Stimulated activated CD4-positive, alpha-beta T cell treated with anti-CD3 and anti-CD28 coated beads, Interleukin-15, amount 100 ng/mL, for 1 hour (primary cell): ENCODE measurements at places on chromosomes 7 and 10.

DNA sequence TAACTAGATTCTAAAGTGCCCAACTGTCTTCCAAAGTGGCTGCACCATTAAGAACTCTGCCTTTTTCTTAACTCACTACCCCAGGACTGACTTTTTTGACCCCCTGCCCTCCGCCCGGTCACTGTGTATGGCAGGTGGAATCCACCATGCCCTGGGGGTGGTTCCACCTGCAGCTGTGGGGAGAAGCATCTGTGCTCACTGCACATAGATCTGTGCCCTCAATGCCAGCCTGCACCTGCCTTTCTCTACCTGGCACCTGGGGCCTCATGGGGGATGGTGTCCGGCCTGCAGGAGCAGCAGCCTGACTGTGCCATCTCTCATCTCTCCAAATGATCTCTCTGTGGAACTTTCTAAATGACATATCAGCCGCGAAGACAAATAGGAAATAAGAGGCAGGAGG, 353.5 kb downstream of the PAXIP1 start:
- DNase-seq, result no peak

DNA sequence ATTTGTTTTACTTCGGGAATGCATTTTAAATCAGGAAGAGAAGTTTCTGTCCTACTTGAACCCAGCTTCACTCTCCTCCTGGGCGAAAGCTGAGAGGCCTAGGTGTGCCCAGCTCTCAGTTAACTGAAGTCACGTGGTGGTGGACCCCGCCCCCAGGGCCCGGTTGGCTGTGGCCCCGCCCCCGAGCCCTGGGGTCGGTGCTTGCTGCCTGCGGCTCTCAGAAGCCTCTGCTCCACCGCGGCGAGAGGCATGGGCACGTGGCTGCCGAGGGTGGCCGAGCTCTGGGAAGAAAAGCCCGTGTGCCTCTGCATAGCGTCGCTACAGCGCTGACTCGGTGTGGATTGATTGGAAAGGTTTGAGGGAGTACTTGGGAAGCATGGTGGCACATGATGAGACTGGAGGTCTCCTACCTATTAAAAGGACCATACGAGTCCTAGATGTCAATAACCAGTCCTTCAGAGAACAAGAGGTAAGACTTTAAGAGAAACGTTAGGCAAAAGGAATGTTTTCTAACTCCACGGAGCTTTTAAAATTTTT, 34.1 kb downstream of the NET1 start:
- peak; percentile 52 for DNase-seq

- no peak for DNase-seq
Measured at GRCh38 chr10:36118314-36118713, 476.2 kb upstream of the FZD8 start.

DNA sequence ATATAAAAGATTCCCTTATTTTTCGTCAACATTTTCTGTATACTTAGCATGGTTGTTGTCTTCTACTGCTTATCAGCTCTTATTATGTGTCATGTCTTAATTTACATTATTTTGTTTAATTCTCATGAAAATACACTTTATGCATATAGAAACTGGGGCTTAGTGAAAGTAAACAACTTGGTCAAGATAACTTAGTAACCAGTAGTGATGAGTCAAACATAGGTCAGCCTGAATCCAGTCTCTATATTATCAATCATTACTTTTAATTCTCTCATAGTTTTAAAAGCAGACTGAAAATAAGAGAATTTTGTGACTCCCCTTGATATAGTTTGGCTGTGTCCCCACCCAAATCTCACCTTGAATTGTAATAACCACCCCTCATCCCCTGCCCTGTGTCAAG, 119.6 kb upstream of the TPK1 start:
- DNase-seq, result no peak

DNA sequence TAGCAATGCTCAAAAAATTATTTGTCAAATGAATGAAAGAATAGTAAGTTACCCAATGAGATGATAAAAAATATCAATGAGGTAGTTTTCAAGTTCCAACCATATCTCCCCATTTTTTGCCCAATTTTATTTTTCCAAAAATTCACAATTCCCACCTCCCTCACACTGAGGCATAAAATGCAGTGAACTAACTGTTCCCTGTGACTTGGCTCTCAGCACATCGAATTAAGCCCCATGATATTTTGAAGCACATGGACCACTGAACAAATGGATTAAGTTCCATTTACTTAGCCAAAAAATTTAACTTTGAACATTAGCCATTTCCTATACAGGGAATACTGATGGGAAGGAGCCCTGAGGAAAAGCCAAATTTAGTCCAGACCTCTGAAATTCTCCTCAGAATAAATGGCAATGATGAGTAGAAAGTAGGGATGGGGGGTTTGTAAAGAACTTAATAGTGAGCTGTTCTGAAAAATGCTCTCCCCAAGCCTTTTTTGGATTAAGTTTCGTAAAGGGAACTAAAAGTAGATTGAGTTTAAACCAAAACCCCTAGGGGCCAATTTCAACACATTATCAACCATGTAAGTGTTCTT, 166.3 kb upstream of the GRM3 start:
- no peak for DNase-seq

GRCh38 chr7:158827411-158828132, 1.7 kb downstream of the ESYT2 start:
- no peak for DNase-seq

GRCh38 chr7:1513657-1514095, 9.5 kb upstream of the INTS1 start:
- no peak for DNase-seq

DNA sequence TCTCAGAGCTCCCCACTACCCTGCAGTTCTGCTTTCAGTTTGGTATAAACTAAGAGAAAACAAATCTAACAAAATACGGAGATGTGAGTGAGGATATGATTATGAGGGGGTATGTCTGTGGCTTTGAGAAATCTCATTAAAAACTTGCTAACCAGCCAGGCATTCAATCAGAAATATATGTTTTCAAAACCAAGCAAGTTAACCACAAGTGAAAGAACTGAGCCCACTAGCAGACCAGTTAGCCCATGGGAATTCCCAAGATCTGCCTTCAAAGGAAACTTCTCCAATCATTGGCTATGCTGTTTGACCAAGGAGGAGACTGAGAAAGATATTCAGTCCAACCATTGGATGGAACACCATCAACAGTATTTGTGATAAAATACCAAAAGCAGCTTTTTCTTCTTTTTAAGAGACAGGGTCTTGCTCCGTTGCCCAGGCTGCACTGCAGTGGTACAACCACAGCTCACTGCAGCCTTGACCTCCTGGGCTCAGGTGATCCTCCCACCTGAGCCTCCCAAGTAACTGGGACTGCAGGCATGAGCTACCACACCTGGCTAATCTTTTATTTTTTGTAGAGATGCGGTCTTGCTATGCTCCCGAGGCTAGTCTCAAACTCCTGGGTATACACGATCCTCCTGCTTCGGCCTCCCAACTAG, 41.2 kb downstream of the FGFR2 start:
- DNase-seq, result no peak
